ENCODE measurements at places on chromosomes 1 and 21. TPM values are rescaled to one million over a fixed set of nuclear protein-coding genes. Genes with fewer than 3 reads are reported as not detected.

The RYR2 gene
- total RNA-seq, result 0.25 TPM

The AXDND1 gene
- 0.25 TPM for total RNA-seq

The FBLIM1 gene
- 198 TPM for total RNA-seq

The LRRC8B gene
- total RNA-seq, result 7.1 TPM

The ACP6 gene
- total RNA-seq, result 7.8 TPM
